ENCODE measurements at places on chromosomes 2 and 18.

- DNase-seq = peak; percentile 81
Measured at GRCh38 chr2:159946326-159946999, 116.0 kb downstream of the PLA2R1 start.

GRCh38 chr2:170253721-170254230, 75.8 kb downstream of the MYO3B start:
- no peak for DNase-seq

- DNase-seq = no peak
Measured at GRCh38 chr2:47218066-47218581, 63.0 kb upstream of the STPG4 start.

DNA sequence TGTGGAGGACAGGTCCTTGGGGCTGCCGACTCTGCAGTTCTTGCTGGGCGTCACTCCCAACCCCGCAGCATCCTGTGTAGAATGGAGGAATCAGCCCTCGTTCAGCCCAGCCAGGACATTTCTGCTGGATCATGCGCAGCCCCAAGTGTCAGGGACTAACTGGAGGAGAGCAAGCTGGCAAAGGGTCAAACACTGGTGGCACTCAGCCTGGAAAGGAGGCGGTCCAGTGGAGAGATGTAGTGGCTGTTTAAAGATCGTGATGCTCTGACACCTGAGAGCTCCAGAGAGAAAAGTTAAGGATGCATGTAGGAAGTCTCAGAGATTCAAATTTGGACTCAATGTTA, 63.6 kb upstream of the SH3RF3 start:
- no peak for DNase-seq

- peak; percentile 21 for DNase-seq
Measured at GRCh38 chr2:100321179-100321865, 979 bp downstream of the LONRF2 start.

GRCh38 chr2:181163139-181163538, 182.7 kb downstream of the UBE2E3 start:
- no peak for DNase-seq

All from fibroblast of the aortic adventitia (primary cell).